Breast epithelium (tissue), 4 donors: ENCODE measurements at places on chromosomes 5 and 9.

DNA sequence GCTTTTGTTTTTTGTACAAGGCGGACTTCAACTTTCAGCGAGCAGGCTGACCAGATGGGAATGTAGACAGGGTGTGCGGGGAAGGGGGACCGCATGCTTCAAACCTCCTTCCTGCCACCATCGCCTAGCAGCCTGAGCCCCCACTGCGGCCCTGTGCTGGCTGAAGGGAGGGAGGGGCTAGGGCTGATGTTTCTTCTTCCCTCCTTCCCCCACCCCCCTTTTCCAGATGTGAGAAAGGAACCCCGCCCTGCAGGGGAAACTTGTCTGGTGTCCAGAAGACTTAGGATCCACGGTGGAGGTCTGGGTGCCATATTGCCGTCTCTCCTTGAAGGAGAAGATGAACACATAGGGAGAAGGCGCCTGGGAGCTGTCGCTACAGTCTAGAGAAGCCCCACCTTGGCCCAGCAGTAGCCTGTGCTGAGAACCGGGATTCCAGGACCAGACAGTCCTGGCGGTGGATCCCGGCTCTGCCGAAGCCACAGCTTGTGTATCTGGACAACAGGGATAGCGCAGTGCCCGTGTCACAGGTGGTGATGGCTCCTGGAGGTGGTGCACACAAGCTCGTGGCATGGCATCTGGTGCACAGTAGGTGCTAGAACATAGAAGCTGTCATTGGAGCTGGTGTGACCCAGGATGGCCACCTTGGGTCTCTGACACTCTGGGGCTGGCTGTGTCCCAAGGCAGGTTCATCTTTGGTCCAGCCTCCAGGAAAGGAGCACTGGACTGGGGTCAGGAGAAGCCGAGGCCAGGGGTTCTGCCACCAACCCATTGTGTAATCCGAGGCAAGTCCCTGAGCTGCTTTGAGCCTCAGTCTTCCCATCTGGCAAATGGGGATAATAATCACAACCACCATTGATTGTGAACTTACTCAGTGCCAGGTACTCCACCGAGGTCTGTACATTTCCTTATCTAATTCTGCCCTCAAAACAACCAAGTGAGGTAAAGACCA, 205.6 kb downstream of the C9orf50 start:
- DNase-seq, result no peak

GRCh38 chr5:125411744-125412560, 665.5 kb upstream of the ZNF608 start:
- peak; percentile 29 for DNase-seq

DNA sequence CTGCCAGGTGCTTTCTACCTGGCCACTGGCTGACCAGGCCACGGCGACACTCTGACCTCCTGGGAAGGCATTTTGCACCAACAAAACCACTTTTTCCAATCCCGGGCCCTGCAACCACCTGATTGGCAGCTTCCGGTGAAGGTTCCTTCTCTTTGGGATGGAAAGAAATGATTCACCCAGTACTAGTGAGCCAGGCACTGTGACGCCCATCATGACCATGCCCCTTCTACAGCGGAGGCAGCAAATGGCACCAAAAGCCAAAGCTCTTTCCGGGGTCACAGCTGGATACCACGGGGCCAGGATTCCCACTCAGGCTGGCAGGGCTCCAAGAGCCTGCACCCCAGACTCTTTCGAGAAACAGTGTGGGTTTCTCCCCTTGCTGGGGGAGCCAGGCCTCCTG, 4.7 kb downstream of the NOTCH1 start:
- DNase-seq, result no peak

DNA sequence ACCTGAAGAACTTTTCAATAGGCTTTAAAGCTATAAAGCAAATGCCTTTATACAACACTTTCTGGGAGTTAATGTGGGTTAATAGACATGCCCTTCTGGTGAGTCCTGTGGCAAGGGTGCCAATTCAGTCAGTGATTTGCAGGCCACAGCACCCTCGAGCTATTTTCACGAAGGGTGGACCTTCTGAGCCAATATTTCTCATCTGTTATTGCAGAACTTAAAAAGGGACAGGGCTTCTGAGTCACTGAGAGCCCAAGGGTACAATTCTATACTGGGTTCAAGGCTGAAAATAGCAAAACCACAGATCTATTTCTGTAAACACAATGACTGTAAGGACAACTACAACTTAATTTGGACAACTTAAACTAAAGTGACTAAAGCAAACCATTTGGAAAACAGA, 92.8 kb downstream of the GABRG2 start:
- no peak for DNase-seq

- peak; percentile 95 for DNase-seq
These were observed 20.6 kb downstream of the TPPP start for GRCh38 chr5:672329-673160.

DNA sequence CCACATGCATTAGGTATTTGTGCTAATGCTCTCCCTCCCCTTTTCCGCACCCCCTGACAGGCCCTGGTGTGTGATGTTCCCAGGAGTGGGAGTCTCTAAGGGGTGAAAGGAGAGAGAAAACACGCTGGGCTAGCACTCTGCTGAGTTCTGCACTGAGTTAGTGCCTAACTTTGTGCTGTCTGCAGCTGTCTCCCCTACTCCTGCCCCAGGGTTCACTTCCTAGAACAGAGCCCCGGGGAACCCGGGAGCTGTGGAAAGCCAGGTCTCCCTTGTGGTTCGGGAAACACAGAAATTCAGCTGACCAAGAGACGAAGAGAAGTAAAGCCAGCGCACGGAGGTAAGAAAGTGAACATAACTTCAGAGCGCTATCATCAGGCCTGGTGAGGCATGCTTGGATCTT, 20.7 kb upstream of the ANKRD18A start:
- DNase-seq, result no peak

DNA sequence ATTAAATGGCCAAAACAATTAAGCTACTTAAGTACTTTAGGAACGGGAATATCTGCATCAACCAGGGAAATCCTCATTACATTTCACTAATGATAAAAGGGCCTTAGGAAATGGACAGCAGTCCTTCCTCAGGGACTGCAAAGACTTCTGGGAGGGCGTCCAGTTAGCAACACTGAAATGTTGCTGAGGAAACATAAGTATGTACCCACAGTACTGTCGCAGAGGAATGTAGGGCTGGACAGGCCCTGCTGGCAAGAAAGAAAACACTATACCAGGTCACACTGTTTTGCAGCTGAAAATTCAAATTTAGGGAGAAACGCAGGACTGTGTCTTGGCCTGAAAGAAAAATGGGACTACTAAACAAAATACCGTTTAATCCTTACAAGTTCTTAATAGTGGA, 1.3 kb downstream of the C5orf15 start:
- DNase-seq, result no peak

DNA sequence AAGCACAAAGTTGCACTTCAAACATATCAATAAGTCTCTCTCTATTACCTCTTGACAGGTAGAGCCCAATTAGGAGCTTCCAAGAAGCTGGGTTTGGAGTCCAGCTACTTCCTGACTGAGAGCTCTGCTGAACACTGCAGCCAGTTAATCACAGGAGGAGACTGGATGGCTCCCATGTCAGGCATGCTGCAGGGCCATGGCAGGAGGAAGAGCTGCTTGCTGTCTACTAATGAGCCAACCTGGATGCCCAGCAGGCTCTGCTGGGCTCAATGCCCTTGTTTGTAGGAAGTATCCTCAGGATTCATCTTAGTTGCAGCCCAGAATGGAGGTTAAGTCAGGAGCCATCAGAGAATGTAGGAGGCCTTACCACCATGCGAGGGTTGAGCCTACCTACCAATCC, 91.9 kb downstream of the TMEM215 start:
- DNase-seq, result no peak

DNA sequence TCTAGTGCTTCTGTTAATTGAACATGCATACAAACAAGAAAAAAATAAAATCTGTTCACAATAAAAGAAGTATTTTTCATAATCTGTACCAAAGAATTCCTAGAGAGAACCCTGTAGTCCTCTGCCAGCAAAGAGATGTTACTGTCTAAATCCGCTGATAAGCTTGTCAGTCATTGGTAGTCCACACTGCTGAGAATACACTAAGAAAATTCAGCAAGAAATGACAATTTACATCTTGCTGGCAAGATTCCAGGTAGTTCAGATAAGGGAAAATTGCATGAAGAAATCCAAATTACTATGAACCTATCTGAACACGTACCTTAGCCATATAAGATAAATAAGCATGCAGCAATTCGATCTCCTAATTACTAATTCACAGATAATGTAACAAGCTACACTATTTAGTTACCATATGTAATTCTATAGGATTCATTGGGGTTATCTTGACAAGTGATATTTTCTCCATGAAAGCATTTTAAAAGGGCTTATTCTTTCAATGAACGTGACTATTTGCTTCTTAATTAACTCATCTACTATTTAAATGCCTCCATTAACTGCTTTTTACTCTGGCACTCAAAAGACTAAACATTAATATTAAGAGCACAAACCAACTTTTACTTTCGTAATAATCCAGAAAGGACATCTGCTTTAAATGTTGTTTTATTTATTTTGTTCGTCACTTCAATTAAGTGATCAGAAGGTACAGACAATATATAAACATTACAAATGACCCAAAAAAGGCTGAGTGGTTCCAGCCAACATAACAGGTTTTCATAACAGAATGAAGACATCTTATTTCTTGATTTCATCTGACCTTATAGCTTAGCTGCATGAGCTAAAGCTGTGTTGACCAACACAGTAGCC, 9.7 kb downstream of the MPDZ start:
- DNase-seq, result no peak

DNA sequence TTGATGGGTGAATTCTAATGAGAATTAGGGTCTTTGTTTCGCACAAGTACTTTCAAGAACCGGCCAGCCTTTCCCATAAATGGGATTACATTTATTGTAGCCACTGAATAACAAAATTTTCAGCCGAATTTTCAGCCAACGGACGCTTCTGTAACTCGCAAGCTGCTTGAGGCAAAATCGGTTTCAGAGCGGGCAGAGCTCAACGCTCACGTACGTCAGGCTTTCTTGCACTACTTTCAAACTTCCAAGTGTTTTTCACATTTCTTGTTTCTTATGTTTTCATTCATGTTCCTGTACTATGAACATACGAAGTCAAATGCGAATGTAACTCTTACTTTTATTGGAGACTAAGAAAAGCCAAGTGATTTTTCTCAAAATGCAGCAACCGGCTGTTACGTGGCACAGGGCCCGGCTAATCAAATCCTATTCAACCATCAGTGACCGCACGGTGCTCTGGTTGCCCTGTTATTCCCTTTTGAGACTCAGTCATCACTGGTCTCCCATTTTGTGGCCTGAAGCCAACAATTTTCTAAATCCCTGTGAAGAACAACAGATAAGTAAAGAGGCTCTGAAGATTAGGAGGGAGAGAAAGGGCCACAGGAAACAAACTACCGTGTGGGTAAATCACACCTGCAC, 68.5 kb downstream of the SLC28A3 start:
- no peak for DNase-seq

DNA sequence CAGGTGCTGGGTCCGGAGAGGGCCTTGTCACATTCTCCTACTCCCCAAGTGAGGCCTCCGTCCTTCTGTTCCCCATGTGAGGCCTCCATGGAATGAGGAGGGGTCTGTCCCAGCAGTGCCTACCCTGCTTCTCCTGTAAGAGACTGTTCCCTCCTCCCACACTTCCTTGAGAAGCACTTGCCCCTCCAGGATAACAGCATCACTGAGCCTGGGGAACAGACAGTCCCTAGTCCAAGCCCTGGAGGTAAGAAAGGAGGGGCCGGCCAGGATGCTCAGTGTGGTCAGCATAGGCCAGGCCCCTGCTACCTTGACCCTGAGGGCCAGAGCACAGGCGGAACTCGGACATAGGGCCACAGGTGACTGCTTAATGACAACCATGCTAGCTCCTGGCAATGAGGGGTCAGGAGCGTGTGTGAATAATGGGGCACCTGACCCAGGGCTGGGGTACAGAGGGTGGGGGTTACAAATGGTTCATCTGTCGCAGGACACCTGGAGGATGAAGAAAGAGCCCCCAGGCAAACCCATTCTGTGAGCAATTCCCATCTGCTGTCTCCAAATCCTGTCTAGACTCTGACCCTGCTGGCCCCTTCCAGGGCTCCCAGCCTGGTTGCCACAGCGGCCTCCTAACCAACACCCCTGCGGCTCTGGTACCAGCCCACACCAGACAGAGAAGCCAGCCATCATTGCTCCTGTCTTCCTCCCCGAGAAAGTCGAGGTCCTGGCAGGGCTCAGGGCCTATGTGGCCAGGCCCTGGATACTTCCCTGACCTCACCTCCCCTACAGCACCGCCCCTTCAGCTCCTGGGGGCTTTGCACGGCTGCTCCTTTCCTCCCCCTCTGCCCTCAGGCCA, 20.3 kb downstream of the RALGDS start:
- no peak for DNase-seq

DNA sequence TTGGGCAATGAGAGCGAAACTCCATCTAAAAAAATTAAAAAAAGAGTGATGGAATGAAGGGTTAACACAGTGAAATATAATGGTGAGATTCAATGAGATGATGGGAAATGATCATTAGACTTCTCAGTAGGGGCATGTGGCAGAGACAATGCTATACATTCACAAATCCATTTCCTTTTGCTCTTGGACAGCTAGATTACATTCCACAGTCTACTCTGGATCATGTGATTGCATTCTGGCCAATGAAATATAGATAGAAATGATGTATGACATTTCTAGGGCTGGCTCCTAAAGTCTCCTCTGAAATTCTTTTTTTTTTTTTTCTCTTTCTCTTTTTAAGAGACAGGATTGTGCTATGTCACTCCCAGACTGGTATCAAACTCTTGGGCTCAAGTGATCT, 3.8 kb upstream of the GALT start:
- no peak for DNase-seq

GRCh38 chr9:103804077-103804735, 289.9 kb upstream of the SMC2 start:
- DNase-seq, result no peak

DNA sequence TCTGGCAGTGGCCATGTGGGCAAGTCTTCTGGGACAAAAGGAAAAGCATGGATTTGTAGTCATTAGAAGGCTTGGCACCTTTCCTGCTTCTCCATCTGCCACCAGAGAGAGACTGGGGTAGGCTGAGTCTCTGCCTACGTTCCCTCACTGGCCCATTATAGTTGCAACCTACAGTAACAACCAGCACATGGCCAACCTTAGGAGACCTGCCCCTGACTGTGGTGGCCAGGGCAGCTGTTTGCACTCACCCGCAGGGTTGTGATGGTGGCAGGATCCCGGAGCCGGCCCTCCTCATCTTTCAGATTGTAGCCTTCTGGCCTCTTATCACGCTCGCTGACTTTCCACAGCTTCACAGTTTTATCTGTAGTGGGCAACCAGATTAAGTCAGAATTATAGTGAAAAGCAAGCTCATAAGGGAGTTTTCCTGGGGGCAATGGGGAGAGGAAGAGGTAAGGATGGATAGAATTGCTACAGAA, 174.9 kb upstream of the GPR151 start:
- no peak for DNase-seq

DNA sequence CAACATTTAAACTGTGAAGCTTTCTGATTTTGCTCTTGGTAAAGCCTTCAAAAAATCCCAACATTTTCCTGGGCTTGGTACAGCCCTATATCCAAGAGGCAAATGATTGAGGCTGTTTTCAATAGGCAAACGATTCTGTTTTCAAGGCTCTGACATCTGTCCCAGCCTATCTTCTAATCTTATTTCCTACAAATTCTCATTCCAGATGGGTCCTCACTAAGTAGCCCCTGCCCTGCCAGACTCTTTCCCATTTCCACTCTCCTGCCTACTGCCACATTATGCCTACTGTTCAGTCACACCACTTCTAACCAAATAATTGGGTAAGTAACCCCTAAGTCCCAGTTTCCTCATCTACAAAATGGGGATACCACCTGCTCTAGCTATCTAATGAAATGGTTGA, 3.5 kb downstream of the GBA2 start:
- no peak for DNase-seq
